ENCODE measurements at places on chromosomes 13 and 19.

DNA sequence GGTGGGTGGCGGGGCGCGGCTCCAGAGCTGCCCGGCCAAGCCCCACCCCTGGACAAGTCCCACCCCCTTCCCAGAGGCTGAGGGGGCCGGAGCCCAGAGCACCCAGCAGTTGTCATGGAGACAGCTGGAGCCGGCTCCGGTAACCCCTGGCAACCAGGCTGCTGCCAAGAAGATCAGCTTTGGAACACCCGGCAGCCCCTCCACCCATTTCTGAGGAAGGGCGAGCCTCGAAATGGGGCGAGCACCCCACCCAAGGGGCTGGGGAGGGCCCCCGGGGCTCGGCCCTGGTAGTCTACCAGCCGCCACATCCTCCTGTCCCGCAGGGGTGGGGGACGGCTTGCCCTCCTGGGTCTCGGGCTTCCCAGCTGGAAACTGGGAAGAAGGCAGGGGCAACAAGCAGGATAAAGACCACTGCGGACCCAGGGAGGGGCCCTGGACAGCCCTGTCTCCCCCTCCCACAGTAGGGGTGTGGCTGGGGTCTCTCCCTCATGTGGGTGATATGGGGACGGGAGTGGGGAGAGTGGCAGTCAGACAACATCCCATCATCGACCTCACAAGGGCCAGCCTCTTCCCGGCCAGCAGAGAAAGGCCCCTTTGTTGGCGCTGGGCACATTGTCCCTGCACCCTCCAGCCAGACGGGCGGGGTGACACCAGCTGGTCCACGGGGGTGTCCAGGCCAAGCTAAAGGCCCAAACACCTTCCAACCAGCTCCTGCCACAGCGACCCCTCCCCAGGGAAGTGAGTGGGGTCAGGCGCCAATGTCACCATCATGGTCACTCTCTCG is 1.5 kb downstream of the CERS1 start:
- no peak for DNase-seq

- DNase-seq: no peak
Measured at GRCh38 chr13:91544723-91545122, 146.3 kb downstream of the GPC5 start.

DNA sequence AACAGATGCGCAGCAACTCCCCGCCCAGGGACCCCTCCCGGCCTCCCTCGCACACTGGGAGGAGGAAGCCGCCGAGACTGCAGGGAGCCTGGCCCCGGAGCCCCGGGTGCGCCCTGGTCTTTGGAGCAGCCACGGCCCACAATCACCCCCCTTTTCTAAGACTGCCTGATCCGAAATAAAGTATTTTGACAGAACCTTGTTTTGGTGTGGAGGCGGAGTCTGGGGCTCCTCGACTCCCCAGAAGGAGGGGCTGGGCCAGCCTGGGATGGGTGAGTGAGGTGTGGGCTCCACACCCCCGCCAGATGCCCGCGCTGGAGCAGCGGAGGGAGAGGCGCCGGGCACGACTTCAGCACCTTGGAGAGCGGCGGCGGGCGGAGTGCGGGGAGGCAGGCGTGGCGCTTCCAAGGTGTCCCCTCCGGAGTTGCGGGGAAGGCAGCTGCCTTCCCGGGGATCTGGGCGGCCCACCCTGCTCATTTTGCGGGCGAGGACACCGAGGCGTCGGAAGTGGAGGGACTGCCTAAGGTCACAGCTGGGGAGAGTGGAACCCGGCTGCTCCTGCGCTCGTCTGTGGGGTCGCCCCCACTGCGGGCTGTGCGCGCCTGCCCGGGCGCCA is 9.4 kb downstream of the SIRT6 start:
- peak; percentile 79 for DNase-seq

DNA sequence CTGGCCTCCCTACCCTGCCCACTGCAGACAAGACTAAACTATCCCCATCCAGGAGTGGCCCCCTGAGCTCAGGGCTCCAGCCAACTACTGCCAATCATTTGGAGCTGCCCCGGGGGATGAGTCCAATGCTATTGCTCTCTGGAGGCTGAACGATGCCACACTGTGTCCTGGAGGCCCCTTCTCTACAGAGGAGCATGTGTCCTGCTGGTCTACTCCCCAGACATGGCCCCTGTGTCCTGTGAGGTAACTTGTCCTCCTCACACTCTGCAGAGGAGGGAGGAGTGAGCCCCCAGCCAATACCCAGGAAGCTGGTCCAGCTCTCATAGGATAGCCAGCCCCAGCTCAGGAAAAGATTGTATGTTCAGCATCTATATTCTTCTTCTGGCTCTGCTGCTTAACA is 159.1 kb upstream of the GPR12 start:
- no peak for DNase-seq

GRCh38 chr19:19643158-19644053 is at the start of gene GMIP:
TSS of gene GMIP (minus strand) at chr19:19643657. CDS start at chr19:19643529, 128 bp downstream.
- DNase-seq: peak; percentile 91
